ENCODE measurements at places on chromosomes 4 and X.

GRCh38 chr4:87540146-87541058 lies 11.2 kb upstream of the SPARCL1 start:
- no peak for DNase-seq

DNA sequence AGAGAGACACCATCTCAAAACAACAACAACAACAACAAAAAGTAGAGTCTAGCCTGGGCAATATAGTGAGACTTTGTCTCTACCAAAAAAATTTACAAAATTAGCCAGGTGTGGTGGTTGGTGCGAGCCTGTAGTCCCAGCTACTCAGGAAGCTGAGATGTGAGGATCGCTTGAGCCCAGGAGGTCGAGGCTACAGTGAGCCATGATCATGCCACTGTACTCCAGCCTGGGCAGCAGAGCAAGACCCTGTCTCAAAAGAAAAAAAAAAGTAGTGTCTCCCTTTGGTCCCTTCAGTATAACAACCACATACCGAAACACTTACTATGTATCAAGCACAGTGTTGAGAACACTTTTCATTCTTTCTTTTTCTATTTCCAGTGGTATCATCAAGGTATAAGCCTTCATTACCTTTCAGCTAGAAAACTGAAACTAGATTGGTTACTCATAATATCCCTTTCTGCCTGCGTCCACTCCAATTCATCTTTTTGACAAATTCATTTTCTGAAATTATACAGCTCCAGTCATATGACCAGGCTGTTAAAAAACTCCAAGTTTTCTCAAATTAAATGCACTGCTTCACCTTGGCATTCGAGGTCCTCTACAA lies 54.1 kb downstream of the RPS6KA3 start:
- DNase-seq, result no peak

DNA sequence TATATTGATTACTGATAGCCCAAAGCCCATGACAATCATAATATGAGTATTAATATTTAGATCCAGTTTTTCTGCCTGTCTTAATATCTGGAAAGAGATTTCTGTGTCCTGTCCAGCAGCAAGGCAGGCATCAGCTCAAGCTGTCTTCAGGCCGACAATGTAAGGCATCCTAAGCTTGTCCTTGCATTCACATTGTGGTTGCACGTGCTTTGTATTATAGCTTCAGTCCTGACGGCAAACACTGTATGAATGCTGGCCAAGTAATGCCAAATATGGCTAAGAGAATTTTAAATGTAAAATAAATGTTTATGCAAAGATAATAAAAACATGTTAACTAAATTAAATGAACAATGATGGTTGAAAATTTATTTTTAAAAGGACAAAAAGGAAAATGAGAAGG lies 255.7 kb upstream of the RPS6KA3 start:
- no peak for DNase-seq

- DNase-seq, result no peak
Measured at GRCh38 chr4:146640021-146640464, 1.4 kb downstream of the POU4F2 start.

- no peak for DNase-seq
Measured at GRCh38 chr4:180525523-180526077, 1717.6 kb upstream of the TENM3 start.

DNA sequence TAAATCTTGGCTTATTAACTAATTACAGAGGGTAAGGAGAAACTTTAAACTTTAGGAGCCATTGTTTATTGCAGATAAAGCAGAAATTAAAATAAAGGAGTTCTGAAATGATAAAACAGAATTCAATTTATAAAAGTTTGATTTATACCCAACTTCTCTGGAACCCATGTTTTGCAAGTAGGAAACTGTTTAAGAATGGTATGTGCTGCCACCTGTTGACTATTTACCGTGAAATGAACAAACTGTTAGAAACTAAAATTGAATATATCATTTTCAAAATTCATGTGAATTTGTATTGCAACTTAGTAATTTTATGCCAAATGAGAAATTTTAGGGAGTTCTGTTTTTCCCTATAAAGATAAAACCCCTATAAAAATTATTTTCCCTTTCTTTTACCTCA lies 11.0 kb upstream of the TBC1D8B start:
- DNase-seq, result no peak

DNA sequence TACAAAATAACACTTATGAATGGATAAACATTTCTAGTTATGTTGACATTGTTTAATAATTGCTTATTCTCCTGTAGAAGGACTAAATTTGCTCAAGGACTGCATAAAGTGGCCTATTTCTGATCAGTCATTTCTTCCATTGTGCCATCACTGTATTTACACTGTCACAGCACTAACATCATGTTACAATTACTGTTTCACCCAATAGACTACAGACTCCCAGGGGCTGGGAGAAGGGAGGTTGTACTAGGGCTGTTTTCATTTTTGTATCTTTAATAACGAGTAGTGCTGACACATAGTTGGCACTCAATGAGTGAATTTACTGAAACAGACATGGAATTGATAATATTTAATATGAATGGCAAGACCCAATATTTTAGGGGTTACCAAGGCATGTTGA lies 139.5 kb downstream of the SLC10A7 start:
- no peak for DNase-seq

DNA sequence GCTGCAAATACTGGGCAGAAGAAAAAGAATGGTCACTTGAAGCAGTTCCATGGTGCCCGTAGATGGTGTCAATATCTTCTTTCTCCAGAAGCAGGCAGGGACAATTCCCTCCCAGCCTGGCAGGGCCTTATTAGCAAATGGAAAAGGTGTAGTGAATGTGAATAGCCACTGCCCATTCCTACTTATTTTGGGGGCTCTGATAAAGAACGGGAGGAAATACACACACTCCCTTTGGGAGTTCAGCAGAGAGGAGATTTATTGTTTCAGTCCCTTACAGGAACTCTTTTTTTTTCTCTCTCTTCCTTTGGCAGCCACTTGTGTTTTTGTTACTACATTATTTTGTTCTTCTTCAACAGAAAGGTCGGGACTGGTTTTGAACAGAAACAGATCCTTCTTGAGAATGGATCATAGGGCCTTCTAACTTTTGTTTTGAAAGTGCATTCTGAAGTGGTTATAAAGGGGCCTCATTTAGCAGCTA lies at the start of gene EMCN:
TSS of gene EMCN (minus strand) at position 159 of the 478 bp plus-strand sequence. CDS start at position 51, 108 bp downstream.
- DNase-seq, result no peak

DNA sequence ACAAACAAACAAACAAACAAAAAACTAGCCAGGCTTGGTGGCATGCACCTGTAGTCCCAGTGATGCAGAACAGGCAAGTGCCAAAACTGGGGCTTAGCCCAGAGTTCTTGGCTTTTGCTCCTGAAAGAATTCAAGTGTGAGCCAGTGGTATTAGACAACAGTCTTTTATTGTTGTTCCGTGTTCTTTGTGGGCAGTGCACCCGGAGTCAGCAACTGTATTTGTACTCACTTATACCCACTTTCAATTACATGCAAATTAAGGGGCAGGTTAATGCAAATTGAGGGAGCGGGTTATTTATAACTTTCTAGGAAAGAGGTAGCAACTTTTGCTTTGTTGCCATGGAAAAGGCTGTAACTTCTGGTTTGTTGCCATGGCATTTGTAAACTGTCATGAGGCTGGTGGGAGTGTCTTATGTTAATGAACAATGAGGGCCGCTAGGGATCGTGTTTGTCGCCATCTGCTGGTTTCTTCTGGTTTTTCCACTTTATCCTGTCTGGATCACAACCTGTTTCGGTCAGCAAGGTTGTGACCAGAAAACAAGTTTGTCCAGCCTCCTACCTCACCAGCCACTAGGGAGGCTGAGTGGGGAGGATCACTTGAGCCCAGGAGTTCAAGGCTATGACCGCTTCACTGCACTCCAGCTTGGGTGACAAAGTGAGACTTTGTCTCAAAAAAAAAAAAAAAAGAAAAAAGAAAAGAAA lies 88.8 kb upstream of the ESX1 start:
- peak; percentile 53 for DNase-seq

- no peak for DNase-seq
Measured at GRCh38 chrX:17854069-17854468, 7.0 kb downstream of the RAI2 start.

DNA sequence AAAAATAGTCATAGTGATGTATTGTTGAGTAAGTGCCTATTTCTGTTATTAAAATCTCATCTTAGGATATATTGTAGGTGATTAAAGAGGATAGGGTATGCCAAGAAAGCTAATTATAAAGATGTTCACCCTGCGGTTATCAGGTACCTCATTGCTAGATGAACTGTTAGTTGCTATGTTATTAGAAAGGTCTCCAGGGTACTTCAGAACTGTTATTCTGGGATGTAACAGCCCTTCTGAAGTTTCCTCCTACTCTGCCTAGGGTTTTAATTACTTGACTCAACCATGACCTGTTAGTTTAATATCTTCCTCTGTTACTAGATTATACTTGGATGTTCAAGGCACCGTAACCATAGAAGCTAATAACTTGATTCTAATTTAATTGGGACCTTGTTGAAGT lies 15.4 kb downstream of the TMPRSS11E start:
- DNase-seq, result no peak

DNA sequence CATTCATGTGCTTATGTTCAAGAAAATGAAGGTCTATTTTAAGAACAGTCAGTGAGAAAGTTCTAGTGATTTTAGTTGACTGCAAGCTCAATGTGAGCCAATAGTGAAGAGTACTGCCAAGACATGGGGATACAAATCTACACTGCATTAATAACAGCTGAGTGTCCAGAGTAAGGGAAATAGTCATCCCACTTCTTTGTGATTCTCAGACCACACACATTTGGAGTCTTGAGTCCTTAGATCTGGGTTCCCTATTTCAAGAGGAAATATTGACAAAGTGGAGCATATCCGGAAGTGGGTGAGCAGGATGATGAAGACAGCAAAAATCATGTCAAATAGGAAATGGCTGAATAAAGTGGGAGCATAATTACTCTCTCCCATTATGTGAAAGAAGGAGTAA lies 171.1 kb downstream of the LARP7 start:
- DNase-seq, result no peak

DNA sequence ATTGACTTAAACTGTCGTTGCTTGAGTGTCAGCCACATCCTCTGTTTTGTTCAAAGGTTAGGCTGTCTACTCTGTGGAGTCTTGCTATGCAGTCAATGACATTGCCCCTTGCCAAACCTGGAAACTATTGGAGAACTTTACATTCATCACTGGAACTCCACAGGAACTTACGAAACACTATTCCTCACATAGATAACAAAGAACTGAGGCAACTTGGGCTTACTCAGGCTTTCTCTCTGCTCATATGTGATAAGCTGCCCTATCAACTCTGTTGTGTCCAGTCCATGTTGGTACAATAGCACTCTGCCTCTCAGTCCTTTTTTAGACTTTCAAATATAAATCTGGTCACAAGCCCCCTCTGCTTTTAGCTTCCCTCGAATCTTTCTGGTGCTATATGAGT lies 9.4 kb downstream of the NPY5R start:
- DNase-seq, result no peak

- no peak for DNase-seq
Measured at GRCh38 chr4:130124066-130124465, 1028.1 kb downstream of the C4orf33 start.

DNA sequence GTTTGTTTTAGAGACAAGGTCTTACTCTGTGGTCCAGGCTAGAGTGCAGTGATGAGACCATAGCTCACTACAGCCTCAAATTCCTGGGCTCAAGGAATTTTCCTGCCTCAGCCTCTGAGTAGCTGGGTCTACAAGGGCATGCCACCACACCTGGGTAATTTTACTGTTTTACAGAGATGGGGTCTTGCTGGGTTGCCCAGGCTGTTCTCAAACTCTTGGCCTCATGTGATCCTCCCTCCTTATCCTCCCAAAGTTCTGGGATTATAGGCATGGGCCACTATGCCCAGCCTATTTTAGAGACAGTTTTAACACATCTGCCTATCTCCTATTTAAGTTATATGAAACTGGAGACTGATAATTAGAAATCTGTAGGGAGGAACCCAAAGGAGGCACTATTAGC lies 53.8 kb downstream of the SPRY1 start:
- DNase-seq, result no peak

DNA sequence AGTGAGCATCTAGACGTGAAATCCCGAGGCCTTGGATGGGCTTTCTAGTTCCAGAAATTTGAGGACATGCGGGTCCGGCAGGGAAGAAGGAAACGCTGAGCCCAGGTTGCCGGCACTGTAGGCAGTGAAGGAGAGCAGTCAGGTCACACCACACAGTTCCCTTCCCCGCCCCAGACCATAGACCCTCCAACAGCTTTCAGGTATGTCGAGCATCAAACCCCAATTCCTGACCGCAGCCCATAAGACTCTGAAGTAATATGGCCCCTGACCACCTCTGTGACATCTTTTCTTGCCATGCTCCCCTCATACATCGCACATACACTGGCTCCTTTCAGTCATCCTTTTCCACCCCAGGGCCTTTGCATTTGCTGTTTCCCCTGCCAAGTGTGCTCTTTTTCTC lies 23.0 kb downstream of the RTL5 start:
- no peak for DNase-seq

- no peak for DNase-seq
Measured at GRCh38 chr4:145075742-145076468, 22.1 kb downstream of the ANAPC10 start.

DNA sequence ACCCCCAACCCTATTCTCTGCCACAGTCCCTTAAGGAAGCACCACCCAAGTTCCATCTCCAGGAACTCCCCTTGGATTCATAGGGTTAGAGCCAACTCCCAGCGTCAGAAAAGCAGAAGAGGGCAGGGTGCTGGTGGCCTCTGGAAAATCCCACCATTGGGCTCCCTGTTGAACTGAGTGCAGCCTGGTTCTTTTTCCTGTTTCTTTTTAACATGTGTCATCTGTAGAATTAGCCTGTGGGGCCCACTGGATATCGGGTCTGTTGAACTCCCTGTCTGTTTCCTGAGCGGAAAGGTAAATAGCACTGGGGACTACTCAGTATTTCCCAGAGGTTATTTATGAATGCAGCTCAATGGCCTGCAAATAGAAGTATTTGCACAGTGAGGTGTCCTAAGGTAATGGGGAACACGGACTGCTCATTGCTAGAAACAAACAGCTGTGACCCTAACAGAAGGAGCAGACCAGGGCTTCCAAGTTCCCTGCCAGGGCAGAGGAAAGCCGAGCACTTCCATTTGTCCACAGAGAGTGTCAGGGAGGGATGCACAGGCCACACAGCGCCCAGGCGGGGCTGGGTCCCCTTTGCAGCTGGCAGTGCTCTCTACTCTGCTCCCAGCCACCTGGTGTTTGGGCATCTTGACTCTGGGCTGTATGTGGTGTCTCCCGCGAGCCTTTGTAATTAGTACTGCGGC lies 102.6 kb downstream of the FHDC1 start:
- DNase-seq, result no peak

DNA sequence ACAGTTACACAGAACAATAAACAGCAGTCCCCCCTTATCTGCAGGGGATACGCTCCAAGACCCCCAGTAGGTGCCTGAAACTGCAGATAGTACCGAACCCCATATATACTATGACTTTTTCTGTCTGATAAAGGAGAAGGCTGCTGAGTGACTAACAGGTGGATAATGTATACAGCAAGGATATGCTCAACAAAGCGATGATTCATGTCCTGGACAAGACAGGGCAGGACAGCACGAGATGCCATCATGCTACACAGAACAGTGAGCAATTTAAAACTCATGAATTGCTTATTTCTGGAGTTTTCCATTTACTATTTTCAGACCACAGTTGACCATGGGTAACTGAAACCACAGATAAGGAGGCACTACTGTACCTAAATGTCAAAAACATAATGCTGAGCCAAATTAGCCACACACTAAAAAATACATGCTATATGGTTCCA lies 76.1 kb downstream of the MANBA start:
- no peak for DNase-seq

GRCh38 chr4:47488706-47489105 lies 3.6 kb downstream of the ATP10D start:
- DNase-seq, result no peak

GRCh38 chr4:3469386-3470243 lies 6.5 kb downstream of the DOK7 start:
- DNase-seq, result no peak

GRCh38 chr4:146059865-146060264 lies 115.7 kb upstream of the LSM6 start:
- DNase-seq, result no peak
